Left colon (tissue), 2 donors: ENCODE measurements at places on chromosomes 6 and 20. TPM values are rescaled to one million over a fixed set of nuclear protein-coding genes. Genes with fewer than 3 reads are reported as not detected.

The VEGFA gene
- total RNA-seq = 110 TPM

The FBXL4 gene
- 17.9 TPM for total RNA-seq

The RIMS4 gene
- 1.2 TPM for total RNA-seq

The NANP gene
- total RNA-seq = 2.7 TPM

The PHF1 gene
- total RNA-seq = 41.2 TPM

The FIG4 gene
- 15.9 TPM for total RNA-seq

The OPN5 gene
- total RNA-seq = not detected

The ARMC2 gene
- total RNA-seq = 3.4 TPM

The GSTA4 gene
- total RNA-seq = 15.2 TPM

The CLPSL1 gene
- total RNA-seq = not detected

The RNF182 gene
- 0.06 TPM for total RNA-seq

The CLVS2 gene
- total RNA-seq = 0.14 TPM

The DDX43 gene
- total RNA-seq = 0.46 TPM

The HLA-DPA1 gene
- total RNA-seq = 14.8 TPM

The ENPP4 gene
- 19.1 TPM for total RNA-seq

The DSE gene
- 8.0 TPM for total RNA-seq

The VGLL2 gene
- not detected for total RNA-seq

The IL17F gene
- not detected for total RNA-seq
